ENCODE measurements at places on chromosomes 2 and 18.

- peak; percentile 63 for DNase-seq
Measured at GRCh38 chr18:22546905-22547570, 129.3 kb upstream of the CTAGE1 start.

- DNase-seq: no peak
Measured at GRCh38 chr2:240949791-240950705, 43.9 kb downstream of the CROCC2 start.

GRCh38 chr2:98804265-98804650, 73.3 kb upstream of the MGAT4A start:
- DNase-seq: no peak

DNA sequence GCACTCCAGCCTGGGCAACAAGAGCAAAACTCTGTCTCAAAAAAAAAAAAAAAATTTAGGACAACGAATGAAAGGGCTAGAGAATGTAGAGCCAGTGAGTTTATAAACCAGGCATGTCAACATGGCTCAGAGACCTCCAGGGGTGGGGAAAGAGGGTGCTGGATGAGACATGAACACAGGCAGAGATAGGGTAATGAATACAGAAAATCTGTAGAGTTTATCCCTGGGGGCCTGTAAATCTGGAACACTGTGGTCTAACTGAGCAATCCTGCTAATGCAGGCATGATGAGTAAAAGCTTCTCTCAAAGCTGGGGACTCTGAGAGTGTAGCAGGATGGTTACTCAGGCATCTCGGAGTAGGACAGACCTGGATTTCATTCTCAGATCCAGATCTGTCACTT, 59.2 kb upstream of the IGFBP2 start:
- no peak for DNase-seq

DNA sequence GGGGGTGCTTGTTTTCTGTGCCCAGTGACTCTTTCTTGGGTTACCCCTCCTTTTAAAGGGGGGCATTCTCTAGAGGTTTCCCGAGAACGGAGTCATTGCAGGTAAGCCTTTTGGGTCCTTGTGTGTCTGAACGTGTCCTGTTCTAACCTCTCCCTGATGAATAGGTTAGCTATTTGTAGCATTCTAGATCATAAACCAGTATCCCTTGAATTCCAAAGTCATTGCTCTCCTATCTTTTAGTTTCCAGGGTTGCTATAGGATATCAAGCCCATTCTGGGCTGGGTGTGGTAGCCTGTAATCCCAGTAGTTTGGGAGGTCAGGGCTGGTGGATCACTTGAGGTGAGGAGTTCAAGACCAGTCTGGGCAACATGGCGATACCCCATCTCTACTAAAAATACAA, 65.9 kb upstream of the YWHAQ start:
- DNase-seq: no peak

DNA sequence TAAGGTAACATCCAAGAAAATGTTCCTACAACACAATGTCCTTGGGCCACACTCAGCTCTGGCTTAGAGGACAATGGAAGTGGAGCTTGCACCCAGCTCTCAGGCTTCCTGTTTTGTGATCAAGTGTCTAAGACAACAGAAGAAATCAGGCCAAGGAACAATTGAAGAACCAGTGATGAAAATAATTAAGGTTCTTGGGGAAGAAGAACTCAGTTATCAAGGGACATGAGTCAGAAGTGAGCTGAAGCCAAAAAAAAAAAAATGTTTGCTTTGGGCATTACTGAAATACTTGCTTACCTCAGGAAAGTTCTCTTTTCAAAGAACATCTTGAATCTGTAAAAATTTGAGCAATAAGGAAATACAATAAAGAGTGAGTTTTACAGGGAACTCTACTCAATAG, 299.0 kb downstream of the FBXO15 start:
- peak; percentile 16 for DNase-seq

- DNase-seq: no peak
Measured at GRCh38 chr18:22902093-22902492, 31.0 kb upstream of the RBBP8 start.

DNA sequence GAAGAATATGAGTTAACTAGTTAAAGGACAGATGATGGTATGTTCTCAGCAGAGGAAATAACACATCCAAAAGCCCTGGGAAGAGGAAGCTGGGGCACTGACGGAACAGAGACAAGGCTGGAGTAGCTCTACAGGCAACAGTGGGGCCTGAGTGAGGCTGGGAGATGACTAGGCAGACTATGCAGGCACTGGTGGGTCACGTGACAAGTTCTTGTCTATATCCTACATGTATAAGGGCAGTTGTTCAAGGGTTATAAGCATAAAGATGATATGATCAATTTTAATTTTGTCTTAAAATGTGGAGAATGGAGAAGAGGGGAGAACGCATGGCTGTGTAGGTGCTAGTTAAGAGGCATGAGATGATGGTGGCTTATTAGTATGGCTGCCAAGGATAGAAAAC, 68.6 kb downstream of the KCNS3 start:
- no peak for DNase-seq

- DNase-seq: no peak
Measured at GRCh38 chr2:207729465-207729998, 18.1 kb downstream of the CCNYL1 start.

- DNase-seq: no peak
Measured at GRCh38 chr2:233513953-233514655, 52.5 kb downstream of the USP40 start.

DNA sequence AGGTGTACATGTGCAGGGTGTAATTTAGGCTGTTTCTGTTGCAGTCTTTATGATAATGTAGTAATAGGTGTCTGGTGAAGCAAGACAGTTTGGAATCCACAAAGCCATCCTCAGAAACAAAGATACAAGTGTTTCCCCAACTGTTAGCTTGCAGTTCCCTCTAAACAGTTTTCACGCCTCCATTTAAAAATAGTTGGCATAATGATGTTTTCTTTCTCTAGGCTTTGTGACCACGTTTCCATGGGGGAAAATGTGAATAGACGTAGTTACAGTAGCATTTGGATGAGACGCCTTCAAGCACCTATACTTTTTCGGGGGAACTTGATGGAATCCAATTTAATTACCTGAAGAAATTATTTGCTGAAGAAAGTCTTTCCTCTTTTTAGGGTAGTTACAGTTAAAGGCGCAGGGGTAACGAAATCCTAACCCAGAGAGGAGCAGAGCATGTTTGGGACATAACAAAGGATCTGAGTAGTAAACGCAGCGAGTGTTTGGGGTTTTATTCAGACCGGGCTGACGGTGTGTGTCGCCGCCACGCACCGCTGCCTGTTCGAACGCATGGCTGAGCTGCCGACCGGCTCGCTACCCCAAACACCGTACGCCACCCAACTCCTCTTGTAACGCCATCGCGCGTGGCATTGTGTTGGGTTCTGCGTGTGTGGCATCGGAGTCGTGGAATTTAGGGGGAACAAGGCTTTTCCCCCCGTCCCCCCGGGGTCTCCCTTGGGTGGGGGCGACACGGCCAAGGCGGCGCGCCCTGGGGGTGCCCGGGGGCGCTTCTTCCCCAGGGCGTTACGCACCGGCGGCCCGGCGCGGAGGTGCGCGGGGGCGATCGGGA, 681 bp upstream of the NRP2 start:
- DNase-seq: no peak

- peak; percentile 72 for DNase-seq
Measured at GRCh38 chr2:36663851-36664695, 32.4 kb upstream of the VIT start.

GRCh38 chr2:168703926-168704325, 98.5 kb upstream of the NOSTRIN start:
- DNase-seq: no peak

- no peak for DNase-seq
Measured at GRCh38 chr2:127957240-127957639, 70.6 kb downstream of the SAP130 start.

- DNase-seq: no peak
Measured at GRCh38 chr2:168731002-168731401, 71.4 kb upstream of the NOSTRIN start.

- DNase-seq: no peak
Measured at GRCh38 chr2:217992061-217992460, 10.7 kb downstream of the TNS1 start.

DNA sequence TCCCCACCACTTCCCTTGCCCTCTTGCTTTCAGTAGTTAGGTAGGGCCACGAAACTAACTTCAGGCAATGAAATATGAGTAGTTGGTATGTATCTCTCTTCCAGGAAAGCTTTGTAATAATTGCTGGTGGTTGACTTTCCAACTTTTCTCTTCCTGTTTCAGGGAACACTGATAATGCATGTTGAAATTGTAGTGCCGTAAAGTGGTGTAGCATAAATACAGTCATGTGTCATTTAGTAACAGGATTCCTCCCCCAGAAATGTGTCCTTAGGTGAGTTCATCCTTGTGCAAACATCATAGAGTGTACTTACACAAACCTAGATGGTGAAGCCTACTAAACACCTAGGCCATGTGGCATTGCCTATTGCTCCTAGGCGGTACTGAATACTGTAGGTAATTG, 429.2 kb downstream of the PID1 start:
- peak; percentile 30 for DNase-seq

DNA sequence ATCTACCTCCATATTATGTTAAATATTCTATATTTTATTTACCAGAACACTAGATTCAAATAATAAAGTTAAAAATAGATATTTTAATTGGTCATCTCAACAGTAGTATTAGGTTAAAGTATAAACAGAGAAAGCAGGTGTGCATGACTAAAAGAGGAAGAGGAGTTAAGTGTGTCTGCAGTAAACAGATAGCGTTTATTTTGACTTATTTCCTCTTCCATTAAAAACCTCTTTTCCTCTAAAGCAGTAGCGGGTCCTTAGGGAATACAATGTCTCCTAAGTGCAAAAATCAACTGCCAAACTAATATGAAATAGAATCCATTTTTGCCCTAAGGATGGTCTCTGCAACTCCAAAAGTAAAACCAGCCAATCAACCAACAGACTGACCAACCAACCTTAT, 27.7 kb downstream of the EIF2AK3 start:
- DNase-seq: peak; percentile 16

DNA sequence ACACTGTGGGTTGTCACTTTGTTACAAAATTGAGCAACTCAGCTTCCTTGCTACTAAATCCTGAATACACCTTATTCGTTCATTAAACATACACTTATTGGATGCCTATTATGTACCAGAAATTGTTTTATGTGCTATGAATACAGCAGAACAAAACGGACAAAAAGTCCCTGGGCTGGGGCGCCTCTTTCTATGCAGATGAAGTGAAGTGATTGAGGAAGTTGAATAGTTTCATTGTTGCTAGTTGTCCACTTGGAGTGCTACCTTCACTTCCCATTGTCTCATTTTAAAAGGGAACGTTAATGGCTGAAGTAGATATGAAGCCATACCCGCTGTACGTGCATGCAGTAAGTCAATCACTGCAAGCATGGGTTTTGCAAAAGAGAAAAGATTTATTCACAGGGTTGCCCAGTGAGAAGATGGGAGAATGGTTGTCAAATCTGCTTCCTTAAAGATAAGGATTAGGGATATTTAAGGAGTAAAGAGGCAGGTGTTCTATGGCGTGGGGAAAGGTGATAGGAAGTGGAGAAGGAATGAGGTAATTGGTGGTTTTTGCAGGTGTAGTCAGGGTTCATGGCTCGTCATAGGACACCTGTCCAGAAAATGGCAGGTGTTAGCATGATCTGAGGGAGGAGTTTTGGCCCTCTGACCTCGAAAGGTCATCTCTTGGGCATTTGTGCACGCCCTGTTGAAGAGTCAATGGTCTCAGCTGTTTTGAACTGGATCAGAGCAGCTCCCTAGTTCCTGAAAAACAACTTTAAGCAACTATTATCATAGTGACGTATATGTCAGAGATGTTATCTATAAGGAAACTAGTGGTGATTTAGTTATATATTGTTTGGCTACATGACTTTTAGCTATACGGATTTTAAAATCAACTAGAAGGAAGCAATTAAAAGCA, 23.5 kb downstream of the TRPM8 start:
- no peak for DNase-seq

- no peak for DNase-seq
Measured at GRCh38 chr2:215104226-215104625, 34.2 kb downstream of the ABCA12 start.

GRCh38 chr2:134260713-134261112, 6.8 kb downstream of the MGAT5 start:
- peak; percentile 76 for DNase-seq

DNA sequence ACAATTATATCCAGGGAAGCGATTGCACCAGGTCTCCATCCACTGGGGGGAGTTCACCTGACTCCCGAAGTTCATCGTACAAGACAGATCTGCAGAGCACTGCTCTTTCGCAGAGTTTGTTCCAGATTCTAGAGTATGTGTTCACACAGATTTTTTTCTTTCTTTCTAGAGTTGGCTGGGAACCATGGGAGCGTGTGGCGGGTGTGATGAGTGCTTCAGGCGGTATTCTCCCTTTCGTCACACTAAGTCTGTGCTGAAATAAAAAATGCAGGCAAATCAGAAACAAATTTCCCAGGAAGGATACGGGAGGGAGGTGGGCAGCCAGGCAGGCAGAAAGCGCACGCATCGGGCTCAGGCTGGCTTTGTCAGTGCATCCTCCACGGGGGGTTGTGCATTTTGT, 129.8 kb upstream of the SOX11 start:
- peak; percentile 23 for DNase-seq

DNA sequence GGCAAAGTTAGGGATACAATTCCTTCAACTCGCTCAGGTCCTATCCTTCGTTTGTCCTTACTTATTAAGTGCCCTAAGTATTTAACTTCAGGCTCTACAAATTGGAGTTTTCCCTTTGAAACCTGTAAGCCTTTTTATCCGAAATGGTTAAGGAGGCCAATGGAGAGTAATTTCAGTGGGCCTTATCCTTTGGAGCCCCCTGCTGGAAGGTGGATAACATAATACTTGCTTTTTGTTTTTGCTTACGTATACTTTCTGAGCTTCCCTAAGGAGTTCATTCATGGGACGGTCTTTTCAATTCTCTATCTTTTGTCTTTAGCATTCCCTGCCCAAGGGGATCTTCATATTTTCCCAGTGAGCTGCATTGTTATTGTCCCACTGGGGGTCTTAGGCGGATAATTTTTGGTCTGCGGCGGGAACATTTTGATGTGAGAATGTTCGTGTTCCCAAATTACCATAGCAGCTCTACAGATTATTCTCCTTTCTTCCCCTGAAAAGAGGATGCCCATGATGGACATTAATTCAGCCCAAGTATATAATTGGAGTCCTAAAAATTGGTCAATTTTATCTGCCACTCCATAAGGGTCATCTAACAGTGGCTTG, 34.4 kb upstream of the TRAPPC8 start:
- DNase-seq: peak; percentile 24

GRCh38 chr2:182522405-182522896, 95.6 kb upstream of the PDE1A start:
- DNase-seq: peak; percentile 42

DNA sequence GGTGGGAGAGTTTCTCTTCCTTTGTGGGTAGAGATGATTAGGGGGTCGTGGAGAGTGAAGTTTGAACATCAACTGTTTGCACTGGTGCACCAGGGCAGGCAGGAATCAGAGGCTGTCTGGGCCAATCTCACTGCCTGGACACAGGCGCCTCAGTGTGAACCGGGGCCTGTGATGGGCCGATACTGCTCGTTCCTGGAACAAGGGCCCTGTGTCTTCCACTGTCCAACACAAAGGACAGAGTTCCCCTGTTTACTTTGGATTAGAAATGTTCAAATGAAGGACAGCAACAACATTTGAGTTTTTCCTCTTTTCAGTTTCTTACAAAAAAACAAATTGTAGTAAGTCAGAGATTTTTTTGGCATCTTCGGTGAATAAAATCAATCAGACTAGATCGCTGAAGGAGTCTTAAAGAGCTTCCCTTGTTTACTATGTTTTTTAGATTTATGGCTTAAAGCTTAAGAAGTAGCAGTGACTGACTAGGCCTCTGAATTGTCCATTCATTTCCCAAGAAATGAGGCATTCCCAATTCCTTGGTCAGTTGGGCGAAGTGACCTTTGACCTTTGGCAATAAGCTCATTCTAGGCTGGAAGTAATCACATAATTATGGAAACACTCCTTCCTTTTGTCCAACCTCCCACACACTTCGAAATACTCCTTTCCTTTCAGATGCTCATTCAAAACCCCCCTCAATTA, 11.6 kb upstream of the TGFA start:
- DNase-seq: no peak
